ENCODE measurements at places on chromosomes 5 and 9.
A peak's percentile ranks its signal among the peaks of the same experiment; 100 is the strongest.

GRCh38 chr9:132486706-132487350 lies 76.8 kb downstream of the CFAP77 start:
- no peak for DNase-seq

DNA sequence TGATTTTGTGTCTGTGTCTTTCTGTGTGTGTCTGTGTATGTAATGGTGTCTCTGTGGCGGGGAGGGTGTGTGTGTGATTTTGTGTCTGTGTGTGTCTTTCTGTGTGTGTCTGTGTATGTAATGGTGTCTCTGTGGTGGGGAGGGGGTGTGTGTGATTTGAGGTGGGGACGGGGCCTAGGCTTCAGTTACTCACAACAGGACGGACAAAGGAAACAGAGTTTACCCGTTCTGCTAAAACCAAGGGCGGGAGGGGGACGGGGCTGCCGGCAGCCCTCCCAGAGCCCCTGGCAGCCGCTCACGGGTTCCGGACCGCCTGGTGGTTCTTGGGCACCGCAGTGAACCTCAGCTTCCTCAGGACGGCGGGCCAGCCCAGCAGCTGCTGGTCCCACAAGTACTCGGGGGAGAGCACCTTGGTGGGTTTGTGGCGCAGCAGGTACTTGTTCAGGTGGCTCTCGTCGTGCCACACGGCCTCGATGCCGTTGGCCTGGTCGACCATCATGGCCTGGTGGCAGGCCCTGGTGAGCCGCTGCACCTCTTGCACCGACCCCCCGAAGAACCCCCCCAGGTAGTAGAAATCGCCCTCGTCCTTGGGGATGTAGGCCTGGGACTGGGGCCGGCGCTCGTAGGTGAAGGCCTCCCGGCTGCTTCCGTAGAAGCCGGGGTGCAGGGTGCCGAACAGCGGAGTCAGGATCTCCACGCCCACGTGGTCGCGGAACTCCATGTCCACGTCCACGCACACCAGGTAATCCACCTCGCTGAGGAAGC lies 19.4 kb downstream of the ABO start:
- no peak for DNase-seq

GRCh38 chr5:62144401-62145022 lies 161.5 kb upstream of the KIF2A start:
- DNase-seq = peak; percentile 36

DNA sequence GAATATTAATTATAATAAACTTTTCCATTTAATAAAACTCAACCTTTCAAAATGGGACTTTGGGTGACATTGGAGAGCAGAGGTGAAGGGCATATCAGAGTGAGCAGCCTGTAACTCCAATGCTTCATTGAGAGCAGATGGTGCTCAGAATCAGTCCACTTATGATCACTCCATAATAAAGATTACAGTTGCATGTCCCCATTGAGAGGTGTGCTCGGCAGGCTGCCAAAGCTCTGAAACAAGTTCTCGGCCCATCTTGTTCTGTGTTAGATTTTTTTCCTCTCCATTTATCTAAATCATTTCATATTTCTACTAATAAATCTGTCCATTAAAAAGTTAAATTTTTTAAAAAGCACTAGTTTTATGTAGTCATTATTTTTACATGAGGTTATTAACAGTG lies 1786.4 kb upstream of the WWC1 start:
- DNase-seq = no peak

GRCh38 chr5:147673791-147674190 lies 108.7 kb downstream of the JAKMIP2 start:
- no peak for DNase-seq

- no peak for DNase-seq
These were observed 20.3 kb upstream of the ARRDC3 start for GRCh38 chr5:91403438-91403837.

GRCh38 chr5:164013077-164013670 lies 507.8 kb downstream of the MAT2B start:
- peak; percentile 75 for DNase-seq

GRCh38 chr5:154757814-154758406 lies 2.7 kb downstream of the LARP1 start:
- DNase-seq = no peak

DNA sequence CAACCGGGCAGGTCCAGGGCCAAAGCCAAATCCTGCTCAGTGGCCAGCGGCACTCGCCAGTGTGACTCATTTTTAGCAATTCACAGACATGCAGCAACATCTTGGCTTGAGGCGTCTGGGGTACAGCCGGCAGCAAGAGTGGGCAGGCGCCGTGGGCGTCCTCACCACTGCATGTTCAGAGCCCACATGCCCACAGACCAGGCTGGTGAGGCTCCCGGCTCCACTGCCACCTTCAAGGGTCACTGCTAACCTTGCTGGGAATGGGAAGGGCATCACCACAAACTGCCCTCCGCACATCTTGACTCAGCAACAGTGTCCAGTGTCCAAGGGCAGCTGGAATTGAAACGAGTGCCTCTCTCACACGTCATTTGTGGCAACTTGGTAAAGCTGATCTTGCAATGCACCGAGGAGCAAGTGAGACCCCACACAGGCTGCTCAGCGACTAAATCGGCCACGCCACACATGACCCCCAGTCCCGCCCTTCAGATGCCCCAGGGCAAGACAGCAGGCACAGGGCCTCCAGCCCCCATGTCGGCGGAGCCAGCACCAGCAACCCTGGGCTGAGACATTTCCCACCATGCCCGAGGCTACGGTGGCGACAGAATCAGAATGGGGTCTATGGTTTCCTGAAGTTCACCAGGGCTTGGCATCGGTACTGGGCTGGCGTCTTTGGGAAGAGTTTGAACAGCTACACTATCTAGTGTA lies 140.3 kb downstream of the ROR2 start:
- DNase-seq = no peak

DNA sequence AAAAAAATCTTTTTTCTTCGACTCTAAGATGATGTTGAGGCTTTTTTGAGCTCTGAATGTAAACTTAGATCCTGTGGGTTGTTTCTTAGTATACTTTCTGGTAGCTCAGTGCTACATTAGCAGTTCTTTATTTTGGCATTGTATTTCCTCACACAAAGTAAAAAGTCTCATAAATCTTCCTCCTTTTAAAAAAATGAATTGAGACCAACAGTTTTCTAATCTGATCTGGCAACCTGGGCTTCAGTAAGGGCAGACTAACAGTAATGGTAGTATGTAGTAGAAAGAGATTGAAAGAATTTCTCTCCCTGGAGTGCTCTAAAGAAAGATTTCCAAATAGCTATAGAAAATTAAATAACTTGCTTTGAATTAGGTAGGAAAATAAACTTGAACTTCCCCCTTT lies 31.4 kb downstream of the ZCCHC7 start:
- no peak for DNase-seq

GRCh38 chr9:132235894-132236661 lies 74.2 kb downstream of the NTNG2 start:
- DNase-seq = peak; percentile 86

GRCh38 chr9:84241817-84242373 lies 98.7 kb downstream of the SLC28A3 start:
- no peak for DNase-seq

DNA sequence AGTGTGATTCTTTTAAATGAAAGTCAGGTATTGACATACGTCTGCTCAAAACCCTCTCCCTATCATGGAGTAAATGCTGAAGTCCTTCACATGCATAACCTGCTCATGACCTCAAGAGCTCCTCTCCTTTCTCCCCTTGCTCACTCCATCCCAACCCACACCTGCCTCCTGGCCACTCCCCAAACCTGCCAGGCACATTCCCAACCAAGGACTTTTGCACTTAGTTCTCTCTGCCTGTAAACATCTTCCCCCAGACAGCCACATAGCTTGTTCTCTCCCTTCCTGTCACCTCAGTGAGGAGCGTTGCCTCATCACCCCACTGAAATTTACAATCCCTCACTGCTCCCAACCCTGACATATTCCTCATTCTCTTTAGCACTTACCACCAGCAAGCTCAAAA lies 8.7 kb downstream of the SETD9 start:
- DNase-seq = no peak

- DNase-seq = no peak
These were observed 500.0 kb downstream of the SPATA31D1 start for GRCh38 chr9:82488313-82489200.

- no peak for DNase-seq
These were observed 7.1 kb downstream of the LARP1 start for GRCh38 chr5:154762261-154762660.

GRCh38 chr9:123597876-123598556 lies 242.0 kb downstream of the CRB2 start:
- no peak for DNase-seq
